ENCODE measurements at places on chromosomes 7 and 10.

DNA sequence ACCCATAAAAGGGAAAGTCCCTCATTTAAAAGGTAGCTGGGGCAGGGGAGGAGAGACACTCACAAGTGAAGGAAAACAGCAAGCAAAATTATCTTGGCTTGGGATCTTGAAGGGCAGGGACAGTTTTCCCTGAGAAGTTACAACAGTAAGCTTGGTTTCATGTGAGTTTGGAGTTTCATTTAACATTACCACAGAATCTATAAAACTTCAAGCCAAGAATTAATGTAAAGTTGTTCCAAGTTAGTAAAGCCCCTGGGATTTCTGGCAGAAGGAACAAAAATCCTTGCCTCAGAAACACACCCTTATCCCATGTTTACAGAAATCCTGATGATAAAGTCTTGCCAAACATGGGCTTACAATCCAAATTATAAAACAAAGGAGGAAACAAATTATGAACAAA lies 19.2 kb downstream of the CRPPA start:
- DNase-seq, result no peak

- no peak for DNase-seq
Measured at GRCh38 chr7:103833401-103833800, 156.1 kb downstream of the RELN start.

- DNase-seq, result no peak
Measured at GRCh38 chr10:117960345-117960935, 86.3 kb downstream of the RAB11FIP2 start.

- DNase-seq, result no peak
Measured at GRCh38 chr10:97705006-97705670, 8.4 kb upstream of the MARVELD1 start.

DNA sequence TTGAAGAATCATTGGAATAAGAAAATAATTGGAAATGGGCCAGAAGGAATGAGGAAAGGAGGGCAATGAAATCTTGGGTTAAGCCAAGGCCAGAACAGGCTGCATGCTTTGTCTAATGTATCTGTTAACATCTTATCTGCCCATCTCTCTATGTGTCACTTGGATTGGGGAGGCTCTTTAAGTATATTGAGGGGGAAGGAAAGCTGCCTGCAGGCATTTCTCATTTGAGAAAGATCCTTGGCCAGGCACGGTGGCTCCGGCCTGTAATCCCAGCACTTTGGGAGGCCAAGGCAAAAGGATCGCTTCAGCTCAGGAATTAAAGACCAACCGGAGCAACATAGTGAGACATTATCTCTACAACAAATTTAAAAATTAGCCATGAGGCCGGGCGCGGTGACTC lies 14.3 kb downstream of the PCBD1 start:
- no peak for DNase-seq

DNA sequence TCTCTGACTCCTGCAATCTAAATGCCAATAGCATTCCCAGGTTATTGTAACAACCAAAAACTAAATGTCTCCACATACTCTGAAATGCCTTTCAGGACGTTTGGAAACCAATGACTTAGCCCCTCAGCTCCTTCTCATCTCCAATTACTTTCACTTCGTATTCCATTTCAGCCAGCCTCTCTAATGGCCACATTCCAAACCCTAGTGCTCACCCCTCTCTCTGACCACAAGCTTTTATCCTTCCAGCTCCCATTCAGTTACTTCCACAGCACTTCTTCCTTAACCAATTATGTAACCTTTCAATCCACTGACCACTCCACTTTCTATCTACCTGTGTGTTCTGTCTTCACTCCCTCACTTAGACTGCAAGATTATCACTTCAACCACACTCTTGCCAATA lies 4.3 kb downstream of the NOC3L start:
- no peak for DNase-seq

DNA sequence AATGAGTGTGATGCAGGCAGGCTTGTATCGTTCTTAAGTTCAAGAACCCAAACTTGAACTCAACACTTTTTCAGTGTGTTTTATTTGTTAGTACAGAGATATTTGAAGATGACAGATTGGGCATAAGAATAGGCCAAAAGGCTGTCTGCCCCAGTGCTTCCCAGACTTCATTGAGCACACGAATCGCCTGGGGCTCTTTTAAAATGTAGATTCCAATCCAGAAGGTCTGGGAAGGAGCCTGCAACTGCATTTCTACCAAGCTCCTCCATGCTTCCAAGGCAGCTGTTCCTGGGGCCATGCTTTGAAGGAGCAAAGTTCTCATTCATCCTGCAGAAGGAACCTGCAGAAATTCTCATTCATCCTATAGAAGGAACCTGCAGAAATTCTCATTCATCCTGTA lies 114.5 kb upstream of the INSYN2A start:
- DNase-seq, result no peak

- no peak for DNase-seq
Measured at GRCh38 chr7:139683137-139683921, 94.5 kb downstream of the HIPK2 start.

- no peak for DNase-seq
Measured at GRCh38 chr10:63627881-63628296, 106.7 kb downstream of the REEP3 start.

GRCh38 chr10:97542169-97543024 lies 30.2 kb upstream of the ANKRD2 start:
- no peak for DNase-seq

DNA sequence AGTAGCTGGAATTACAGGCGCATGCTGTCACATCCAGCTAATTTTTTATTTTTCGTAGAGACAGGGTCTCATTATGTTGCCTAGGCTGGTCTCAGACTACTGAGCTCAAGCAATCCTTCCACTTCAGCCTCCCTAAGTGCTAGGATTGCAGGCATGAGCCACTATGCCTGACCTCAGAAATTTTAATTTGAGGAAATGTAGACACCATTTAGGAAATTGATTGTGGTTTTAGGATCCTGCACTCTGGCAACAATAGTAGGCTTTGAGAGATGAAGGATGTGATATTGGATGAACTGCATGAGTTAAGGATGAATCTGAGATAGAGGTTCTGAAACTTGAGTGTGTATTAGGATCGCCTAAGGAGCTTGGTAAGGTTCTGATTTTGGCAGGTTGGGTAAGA lies 66.5 kb downstream of the PPP1R9A start:
- no peak for DNase-seq

GRCh38 chr7:88200789-88201188 lies 19.0 kb downstream of the SRI start:
- DNase-seq, result no peak

DNA sequence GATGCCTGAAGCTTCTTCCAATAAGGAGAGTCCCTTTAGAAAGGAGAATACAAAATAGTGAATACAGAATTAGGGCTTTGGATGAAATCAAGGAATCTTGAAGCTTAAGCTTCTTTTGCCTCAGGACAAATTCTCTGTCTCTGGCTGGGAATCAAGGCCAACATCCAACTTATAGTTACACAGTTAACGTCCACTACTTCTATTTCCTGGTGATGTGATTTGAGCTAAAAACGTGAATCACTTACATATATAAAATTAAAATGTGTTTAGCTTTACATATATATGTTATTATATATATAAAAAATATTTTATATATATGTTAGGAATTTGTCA lies 11.4 kb upstream of the INPP5F start:
- no peak for DNase-seq

DNA sequence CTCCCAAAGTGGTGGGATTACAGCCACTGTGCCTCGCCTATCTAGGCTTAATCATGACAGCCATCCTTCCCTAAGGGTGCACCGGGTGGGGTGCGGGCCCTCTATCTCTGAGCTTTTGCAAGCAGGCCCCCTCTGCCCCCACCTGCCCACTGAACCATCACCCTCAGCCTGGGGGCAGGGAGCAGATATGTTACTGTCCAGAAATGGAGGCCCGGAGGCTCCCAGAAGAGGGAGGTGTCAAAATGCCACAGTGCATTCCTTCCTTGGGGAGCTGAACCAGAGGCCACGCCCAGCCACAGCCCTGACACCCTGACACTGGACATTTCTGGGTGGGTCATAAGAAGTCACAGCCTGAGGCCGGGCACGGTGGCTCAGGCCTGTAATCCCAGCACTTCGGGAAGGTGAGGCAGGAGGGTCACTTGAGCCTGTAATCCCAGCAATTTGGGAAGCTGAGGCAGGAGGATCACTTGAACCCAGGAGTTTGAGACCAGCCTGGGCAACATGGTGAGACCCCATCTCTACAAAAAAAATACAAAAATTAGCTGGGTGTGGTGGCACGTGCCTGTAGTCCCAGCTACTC lies 129.8 kb upstream of the TNRC18 start:
- no peak for DNase-seq

- DNase-seq, result no peak
Measured at GRCh38 chr10:49329146-49329505, 30.2 kb downstream of the C10orf71 start.

- no peak for DNase-seq
Measured at GRCh38 chr7:132703742-132704141, 127.5 kb upstream of the PLXNA4 start.

DNA sequence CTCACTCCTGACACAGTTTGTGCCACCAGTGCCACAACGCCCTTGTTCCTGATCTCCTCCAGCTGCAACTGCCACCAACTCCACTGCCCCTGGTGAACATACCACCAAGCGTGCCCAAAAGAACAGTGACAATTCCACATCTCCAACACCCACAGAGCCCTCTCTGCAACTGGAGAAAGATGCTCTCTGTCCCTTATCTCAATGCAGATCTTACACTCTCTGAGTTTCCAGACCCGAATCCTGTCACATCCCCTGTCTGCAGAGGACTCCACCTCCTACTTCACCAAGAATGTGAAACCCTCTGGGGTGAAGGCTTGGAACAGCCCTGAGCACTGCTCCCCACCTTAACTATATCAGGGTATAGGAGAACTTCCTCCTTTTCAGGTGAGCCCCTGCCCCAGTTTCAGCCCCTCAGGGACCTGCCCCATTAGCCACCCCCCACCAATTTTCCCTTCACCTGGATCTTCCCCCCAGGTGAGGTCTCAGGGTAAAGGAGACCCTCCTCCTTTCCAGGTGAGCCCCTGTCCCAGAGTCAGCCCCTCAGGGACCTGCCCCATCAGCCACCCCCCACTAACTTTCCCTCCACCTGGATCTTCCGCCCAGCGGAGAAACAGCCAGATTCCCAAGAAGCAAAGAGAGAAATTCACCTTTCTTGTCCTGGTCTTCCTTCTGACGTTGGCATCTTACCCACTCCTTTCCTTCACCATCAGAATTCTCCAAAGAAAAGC lies 55.0 kb downstream of the CPXM2 start:
- DNase-seq, result no peak

GRCh38 chr7:152709287-152710152 lies 33.6 kb upstream of the XRCC2 start:
- no peak for DNase-seq

- DNase-seq, result no peak
Measured at GRCh38 chr10:30092151-30092790, 32.9 kb upstream of the JCAD start.

DNA sequence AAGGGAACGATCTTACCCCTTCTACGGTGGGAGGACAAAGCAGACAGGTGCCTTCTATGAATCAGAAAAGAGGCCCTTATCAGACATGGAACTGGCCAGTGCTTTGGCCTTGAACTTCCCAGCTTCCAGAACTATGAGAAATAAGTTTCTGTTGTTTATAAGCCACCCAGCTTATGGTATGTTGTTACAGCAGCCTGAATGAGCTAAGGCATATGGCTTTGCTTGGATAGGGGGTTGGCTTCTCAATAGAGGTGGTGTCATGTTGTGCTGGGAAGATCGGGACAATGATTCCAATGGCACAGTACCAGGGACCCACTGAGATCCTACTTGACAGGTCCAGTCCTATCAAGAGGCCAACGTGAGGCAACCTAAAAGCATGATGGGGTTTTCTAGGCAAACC lies 183.4 kb upstream of the BMPER start:
- no peak for DNase-seq

GRCh38 chr7:131173145-131173890 lies 154.4 kb upstream of the MKLN1 start:
- DNase-seq, result no peak

- DNase-seq, result no peak
Measured at GRCh38 chr7:42876182-42877068, 35.4 kb downstream of the C7orf25 start.

DNA sequence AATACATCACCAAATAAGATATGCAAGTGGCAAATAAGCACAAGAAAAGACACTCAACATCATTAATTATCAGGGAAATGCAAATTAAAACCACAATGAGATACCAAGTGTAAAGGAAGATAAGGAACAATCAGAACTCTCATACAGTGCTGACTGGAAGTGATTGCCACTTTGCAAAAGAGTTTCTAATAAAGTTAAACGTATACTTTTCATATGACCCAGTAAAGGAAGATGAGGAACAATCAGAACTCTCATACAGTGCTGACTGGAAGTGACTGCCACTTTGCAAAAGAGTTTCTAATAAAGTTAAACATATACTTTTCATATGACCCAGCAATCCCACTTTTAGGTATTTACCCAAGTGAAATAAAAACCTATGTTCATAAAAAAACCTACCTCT lies 12.2 kb upstream of the JMJD1C start:
- no peak for DNase-seq

DNA sequence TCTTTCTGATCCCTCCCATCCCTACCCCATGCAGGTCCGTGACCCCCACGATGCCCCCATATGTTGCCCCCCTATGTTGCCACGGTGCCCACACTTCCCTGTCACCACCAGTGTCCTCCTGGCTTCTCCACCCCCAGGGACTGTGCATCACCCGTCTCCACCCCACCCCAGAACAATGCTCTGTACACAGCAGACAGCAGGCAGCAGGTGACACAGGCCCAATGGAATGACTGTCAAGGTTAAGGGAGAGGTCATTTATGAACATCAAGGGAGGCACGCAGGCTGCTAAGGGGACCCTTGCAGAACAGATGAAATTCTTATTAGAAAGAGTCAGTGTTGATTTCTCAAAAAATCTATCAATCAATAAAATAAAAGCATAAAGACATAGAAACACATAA lies 71.5 kb downstream of the PARP12 start:
- no peak for DNase-seq

- DNase-seq, result no peak
Measured at GRCh38 chr10:64174666-64175255, 653.6 kb downstream of the REEP3 start.

DNA sequence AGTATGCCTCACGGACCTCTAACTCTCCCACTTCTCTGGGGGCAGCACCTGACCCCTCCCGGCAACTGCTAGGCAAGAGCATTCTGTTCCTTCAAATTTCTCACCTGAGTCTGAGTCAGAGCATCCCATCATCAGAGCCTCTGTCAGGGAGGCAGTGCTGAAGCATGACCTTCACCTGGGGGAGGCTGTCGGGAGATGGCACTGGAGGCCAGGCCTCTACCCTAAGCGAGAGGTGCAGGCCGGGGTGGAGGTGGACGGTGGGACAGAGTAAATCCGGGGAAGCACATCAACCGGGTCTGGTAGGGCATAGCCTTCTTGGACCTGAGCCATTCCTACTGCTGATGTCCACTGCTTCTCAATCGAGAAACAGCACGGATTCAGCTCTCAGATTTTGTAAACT lies 90.4 kb downstream of the SPAG6 start:
- DNase-seq, result no peak

- DNase-seq, result no peak
Measured at GRCh38 chr10:99331207-99331803, 2.1 kb downstream of the CNNM1 start.

- no peak for DNase-seq
Measured at GRCh38 chr10:109957092-109957797, 33.9 kb upstream of the XPNPEP1 start.

Data from stimulated activated CD8-positive, alpha-beta memory T cell treated with anti-CD3 and anti-CD28 coated beads, Interleukin-4, amount 100 ng/mL, for 1 hour (primary cell).